Hepatocyte (in vitro differentiated cells): ENCODE measurements at places on chromosomes 7 and 10. TPM values are rescaled to one million over a fixed set of nuclear protein-coding genes. Genes with fewer than 3 reads are reported as not detected.

GRCh38 chr7:151381098-151381347 is 28.8 kb downstream of the WDR86 start:
- DNase-seq, result no peak

- no peak for DNase-seq
These were observed 1.3 kb downstream of the ARHGAP22 start for GRCh38 chr10:48603421-48604038.

DNA sequence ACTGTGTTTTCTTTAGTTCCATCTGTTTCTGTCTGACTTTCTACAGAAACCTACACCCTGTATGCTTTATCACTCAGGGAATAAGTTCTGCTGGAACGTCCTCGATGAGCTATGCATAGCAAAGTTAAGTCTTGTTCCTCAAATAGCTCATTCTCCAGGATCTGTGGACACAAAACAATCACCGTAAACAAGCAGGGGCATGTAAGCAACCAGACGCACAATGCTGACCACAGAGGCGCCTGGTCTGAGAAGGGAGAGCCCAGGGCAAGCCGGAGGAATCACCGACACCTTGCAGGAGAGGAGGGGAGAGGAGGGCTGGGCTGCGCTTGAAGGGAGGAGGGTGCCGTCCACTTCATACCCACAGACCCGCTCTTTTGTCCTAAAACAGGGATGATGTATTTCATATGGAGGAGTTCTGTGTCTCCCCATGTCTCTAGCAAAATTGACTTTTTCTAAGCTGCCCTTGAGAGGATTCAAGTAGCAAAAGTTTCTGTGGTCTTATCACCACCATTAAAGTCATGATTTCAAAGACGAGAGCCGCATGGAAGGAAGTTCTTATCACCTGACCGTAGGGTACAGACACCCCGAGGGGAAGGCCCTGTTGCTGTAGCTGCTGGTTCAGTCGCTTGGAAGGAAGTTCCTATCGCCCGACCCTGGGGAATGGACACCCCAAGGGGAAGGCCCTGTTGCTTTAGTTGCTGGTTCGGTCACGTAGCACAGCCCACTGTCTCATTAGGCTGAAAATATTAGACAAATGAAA is 14.3 kb downstream of the CALML3 start:
- DNase-seq, result no peak

Gene TMEM273
- 1.9 TPM in 1 of 2 replicates, not detected in the other for polyA plus RNA-seq

DNA sequence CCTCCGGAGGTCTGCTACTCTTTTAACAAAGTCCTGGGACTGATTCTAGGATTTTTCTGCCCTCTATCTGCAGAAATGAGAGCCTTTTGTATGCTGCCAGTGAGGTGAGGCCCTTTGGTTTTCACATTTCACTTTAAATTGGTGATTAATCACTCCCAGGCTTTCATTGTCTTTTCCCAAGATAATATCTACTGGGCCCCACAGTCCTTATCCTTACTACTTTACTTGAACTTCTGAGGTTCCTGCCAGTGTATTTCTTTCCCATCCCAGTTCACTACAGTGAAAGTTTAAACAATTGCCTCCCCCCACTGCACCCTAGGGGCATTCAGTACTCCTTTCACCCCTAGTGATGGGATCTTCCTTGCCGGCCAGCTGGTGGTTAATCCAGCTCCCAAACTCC is 127.4 kb upstream of the INHBA start:
- no peak for DNase-seq

GRCh38 chr7:71739520-71740173 is 607.7 kb downstream of the GALNT17 start:
- DNase-seq, result no peak

DNA sequence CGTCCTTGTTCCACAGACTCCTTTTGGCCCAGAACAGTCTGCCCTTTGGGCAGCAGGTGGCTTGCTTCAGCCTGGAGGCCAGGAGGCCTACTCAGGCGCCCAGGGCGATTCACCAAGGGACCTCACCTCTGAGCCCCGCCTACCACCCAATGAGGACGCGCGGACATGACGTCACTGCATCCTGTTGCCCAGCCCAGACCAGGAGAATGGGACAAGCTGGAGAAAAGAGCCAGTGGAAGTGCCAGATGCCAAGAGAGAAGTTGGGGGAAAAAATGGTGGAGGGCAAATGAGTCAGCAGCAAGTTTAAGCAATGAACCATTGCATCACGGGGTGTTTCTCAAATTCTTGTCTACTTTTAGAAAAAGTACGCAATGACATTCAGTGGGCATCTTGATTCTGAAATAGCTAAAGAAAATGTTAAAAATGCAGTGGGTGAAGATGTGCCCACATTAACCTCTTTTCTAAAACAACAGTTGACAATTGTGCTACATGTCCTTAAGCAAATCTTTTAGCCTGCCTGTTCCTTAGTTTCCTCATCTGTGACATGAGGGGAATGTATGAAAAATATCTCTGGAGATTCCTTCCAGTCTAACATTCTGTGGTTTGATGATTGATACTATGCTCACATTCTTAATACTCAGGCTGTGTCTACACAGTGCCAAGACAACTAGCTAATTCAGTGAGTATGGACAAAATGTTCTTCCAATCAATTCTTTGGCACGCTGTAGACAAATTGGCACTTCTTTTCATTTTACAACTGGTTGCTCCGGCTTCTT is 23.9 kb upstream of the LEP start:
- no peak for DNase-seq

- no peak for DNase-seq
These were observed 42.2 kb upstream of the MTPAP start for GRCh38 chr10:30391266-30391665.

Gene CYP2C19
- polyA plus RNA-seq, result 14.7 and 21.3 TPM in 2 replicates

Gene SOSTDC1
- polyA plus RNA-seq, result 30.9 and 38.5 TPM in 2 replicates

Gene GPR26
- polyA plus RNA-seq, result not detected in 2 replicates

Gene CALML5
- polyA plus RNA-seq, result not detected in 2 replicates

Gene PLEKHS1
- not detected in 2 replicates for polyA plus RNA-seq

Gene AEBP1
- polyA plus RNA-seq, result 108 and 129 TPM in 2 replicates

DNA sequence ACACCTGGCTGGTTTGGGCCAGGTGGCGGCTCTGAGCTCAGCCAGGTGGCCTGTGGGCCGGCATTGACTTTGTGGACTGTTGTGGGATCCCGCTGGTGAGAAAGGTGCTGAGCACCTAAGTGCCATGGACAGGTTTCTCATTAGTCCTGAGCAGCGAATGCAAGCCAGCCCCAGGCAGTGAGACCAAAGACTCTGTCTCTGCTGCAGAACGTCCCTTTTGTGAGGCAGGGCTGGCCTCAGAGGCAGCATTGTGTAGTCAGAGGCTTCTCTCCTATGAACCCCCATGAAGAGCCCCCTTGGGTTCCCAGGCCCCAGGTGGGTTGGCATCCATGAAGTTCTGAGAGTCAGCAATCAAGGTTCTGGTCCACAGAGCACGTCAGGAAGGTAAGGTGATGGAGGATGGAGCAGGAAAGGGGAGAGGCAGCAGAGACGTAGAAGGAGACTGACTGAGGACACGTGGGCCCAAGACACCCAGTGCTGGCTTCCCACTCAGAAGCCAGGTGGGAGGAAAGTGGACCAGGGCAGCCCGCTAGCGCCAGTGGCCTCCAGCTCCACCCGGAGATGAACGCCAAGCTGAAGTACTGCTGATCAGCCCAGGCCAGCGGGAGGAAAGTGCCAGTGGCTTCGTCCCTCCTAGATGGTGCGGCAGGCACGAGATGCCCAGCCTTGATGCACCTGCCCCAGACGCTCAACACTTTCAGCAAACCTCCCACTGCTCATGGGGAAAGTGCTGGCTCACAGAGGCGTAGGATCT is 19.2 kb upstream of the PTPRN2 start:
- DNase-seq, result no peak

DNA sequence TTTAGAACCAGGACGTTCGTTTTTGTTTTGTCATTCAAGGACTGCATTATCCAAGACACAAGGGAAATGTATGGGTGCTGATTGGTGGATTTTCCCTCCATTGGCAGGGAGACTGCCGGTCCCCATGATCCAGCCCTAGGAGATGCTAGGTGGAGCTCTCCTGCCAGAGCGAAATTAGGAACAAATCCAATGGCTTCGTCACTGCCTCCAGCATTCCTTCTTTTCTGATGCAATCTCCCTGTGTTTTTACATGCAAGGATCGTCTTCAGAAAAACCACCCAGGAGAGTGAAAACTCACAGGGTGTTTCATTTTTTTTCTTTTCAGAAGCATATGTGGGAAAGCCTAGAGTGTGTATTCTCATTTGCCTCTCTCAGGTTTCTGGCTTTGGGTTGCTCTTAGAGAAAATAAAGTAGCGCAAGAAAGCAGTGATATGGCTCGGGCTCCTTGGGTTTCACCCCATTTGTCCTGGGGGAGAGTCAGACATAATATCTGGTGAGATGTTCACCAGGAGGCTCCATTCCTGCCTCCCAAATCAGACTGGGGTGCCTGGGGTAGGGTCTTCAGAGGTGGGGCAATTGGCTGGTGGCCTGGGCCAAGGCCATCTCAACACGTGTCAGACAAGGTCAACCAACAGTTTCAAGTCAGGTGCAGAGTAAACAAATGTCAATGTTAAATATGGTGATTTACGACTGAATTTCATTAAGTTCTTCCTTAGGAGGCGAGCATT is 450.9 kb upstream of the MKI67 start:
- DNase-seq, result peak; percentile 22

- no peak for DNase-seq
These were observed 694.6 kb upstream of the SORCS1 start for GRCh38 chr10:107859065-107859464.

GRCh38 chr10:34809796-34810195 is 5.3 kb downstream of the PARD3 start:
- DNase-seq, result no peak

Gene ITGB8
- 6.6 and 7.2 TPM in 2 replicates for polyA plus RNA-seq

Gene OR2A5
- 0.09 and 0.10 TPM in 2 replicates for polyA plus RNA-seq

Gene UCMA
- not detected in 2 replicates for polyA plus RNA-seq

- DNase-seq, result peak; percentile 82
These were observed 33.1 kb upstream of the NEUROD6 start for GRCh38 chr7:31373337-31374289.

Gene KAZALD1
- 18.2 and 19.5 TPM in 2 replicates for polyA plus RNA-seq

DNA sequence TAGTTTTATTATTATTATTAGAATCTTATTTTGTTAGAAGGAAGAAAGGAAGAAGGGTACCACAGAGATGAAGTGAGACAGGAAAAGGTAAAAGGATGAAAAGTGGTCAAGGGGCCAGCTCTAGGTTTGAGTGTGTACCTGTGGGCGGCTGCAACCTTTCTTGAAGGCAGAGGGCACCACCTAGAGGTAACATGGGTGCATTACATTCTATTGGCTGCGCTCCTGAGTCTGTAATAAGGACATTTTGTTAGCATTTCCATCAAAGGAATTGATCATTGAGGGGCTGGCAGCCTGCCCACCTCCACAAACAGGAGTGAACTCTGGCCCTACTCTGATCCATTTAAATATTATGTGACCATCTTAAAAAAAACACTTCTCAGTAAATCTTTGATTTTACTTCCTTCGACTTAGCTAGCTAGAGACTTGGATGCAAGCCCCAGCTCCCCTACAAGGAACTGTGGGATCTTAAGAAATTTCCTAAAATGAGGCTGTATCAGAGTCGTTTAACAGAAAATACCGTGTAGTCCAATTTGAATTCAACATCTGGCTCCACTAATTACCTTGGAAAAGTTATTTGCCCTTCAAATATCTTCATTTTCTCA is 610.4 kb downstream of the IPMK start:
- DNase-seq, result peak; percentile 83

DNA sequence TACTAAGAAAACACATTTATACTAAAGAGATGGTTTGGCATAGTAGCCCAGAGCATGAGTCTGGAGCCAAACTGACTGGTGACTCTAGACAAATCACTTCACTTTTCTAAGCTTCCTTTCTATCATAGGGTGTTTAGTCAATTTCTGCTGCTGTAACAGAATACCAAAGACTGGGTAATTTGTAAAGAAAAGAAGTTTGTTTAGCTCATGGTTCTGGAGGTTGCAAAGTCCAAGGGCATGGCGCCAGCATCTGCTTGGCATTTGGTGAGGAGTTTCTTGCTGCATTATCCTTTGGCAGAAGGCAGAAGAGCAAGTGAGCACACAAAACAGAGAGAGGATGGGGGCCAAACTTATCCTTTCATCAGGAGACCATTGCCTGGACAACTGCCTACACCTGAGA is 146.3 kb downstream of the CHCHD3 start:
- no peak for DNase-seq

- no peak for DNase-seq
These were observed 103.3 kb downstream of the FANK1 start for GRCh38 chr10:125999694-126000093.

GRCh38 chr7:96691702-96692101 is 17.9 kb downstream of the SEM1 start:
- DNase-seq, result no peak

Gene MSS51
- polyA plus RNA-seq, result 0.48 and 0.74 TPM in 2 replicates
